ENCODE measurements at places on chromosomes 2 and 18.

DNA sequence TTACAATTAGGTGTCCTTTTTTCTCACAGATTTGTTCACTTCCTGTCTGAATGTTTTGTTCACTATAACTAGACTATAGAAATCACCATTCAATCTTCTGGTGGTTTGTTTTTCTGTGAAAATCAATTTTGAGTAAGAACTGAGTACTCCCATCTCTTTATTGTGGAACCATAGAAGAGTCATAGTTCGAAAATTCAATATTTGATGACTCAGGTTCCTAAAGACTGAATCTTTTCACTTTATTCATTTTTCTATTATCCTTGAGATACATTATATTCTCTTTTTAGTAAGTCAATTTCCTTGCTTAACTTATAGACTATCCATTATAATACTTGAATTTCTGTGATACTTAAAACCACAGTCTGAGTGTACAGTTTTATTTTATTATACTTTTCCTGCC lies 49.3 kb upstream of the KCNH7 start:
- no peak for DNase-seq

DNA sequence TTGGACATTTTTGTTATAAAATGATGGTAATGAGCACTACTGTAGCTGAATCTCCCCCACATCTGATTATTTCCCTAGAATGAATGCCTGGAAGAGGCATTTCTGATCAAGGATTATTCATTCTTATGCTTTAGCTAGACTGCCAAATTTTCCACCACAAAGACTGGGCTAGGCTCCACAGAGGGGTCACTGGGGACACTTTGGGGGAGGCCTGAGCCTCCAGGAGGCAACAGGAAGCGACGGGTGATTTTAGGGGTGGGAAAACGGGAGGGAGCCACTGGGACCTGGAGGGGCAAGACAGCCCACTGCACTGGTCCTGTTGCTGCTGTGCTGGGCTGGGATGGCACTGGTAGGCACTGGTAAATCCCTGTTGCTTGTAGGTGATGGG lies 2.4 kb upstream of the ASB1 start:
- DNase-seq: no peak

DNA sequence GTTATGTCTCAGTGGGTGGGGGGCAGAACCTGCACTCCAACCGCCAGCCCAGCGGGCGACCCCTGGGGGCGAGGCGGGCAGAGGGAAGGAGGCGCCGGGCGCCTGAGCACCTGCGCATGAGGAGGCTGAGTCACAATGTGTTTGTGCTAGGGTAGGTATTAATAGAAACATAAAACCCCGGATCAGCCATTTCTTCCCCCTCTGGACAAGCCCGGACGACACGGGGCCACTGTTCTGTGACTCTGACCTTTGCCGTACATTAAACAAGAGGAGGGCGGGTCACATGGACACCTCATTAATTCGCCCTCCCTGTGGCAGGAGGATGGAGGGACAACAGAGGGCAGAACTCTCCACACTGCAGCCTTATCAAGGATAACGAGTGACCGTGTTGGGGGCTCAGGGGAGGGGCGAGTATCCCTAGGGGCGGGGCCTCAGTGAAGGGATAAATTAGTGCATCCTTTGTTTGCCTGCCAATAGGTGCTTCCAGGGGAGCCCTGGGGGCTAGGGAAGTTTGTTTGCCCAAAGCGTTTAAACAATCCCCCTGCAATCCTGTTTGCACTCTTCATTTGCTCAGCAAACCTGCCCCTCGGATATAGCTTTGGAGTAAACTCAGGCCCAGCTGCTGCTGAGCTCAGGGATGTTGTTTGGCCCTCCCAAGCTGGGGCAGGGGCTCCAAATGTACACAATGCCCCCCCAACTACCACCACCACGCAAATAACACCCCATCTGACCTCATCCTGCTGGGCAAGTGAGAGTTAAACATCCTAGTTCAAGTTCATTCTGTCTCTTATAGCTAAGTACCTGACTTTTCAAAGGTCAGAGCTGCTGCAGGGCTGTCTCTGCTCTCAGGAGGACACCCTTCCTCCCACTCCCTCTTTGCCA lies 171.2 kb upstream of the GLI2 start:
- no peak for DNase-seq

DNA sequence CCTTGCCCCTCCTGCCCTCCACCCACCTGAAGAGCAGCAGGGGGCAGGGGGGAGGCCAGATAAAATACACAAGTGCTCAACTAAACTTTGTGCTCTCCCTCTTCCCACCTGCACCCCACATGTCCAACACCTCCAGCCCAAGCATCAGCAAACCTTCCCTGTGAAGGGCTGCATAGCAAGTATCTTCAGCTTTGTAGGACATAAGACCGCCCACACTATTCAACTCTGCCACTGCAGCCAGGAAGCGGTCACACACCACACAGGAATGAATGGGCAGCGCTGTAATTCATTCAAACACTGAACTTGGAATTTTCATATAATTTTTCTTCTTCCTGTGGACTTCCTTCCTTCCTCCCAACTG lies 27.5 kb downstream of the TFCP2L1 start:
- DNase-seq: no peak

GRCh38 chr18:24315170-24315569 lies 82.5 kb downstream of the OSBPL1A start:
- DNase-seq: no peak

GRCh38 chr2:126449677-126450076 lies 206.3 kb upstream of the GYPC start:
- DNase-seq: no peak

DNA sequence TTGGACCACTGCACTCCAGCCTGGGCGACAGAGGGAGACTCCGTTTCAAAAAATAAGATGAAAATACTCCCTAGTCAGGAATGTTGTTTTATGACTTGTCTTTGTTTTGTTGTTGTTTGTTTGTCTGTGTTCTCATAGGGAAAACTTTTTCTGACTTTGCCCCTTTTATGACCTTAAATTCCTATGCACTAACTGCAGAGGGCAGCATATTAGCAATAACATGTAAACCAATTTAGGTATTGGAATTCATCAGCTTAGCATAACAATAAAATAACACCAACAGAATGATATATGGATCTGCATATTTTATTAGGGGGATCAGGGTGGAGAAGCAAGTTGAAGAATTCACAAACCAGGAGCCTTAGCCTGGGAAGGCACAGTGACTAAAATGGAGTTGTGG lies 631.5 kb downstream of the SUCLG1 start:
- no peak for DNase-seq

GRCh38 chr2:40279001-40279400 lies 172.9 kb downstream of the SLC8A1 start:
- DNase-seq: no peak

DNA sequence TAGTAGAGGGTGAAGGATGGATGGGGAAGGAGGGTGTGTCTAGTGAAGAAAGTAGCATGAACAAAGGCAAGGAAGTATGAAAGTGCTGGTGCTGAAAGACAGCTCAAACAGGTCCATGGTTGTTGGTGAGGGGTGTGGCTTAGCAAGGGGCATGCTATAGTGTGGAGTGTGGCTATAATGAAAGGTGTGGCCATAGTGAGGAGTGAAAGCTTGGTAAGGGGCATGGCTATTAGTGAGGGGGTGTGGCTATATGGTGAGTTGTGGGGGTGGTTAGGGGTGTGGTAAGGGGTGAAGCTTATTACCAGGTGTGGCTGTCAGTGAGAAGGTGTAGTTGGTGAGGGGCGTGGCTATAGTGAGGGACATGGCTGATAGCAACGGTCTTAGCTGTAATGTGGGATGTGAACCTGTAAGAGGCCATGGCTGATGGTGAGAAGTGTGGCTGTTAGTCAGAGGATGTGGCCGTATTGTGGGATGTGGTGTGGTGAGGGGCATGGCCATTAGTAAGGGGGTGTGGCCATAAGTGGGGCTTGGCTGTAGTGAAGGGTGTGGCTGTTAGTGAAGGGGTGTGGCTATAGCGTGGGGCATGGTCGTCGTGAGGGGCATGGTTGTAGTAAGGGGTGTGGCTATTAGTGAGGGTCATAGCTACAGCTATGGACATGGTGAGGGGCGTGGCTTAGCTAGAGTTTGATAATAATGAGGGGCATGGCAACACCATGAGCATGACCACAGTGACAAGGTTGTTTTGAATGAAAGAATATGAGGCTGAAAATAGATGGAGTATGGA lies 549.6 kb downstream of the FBXO15 start:
- no peak for DNase-seq

DNA sequence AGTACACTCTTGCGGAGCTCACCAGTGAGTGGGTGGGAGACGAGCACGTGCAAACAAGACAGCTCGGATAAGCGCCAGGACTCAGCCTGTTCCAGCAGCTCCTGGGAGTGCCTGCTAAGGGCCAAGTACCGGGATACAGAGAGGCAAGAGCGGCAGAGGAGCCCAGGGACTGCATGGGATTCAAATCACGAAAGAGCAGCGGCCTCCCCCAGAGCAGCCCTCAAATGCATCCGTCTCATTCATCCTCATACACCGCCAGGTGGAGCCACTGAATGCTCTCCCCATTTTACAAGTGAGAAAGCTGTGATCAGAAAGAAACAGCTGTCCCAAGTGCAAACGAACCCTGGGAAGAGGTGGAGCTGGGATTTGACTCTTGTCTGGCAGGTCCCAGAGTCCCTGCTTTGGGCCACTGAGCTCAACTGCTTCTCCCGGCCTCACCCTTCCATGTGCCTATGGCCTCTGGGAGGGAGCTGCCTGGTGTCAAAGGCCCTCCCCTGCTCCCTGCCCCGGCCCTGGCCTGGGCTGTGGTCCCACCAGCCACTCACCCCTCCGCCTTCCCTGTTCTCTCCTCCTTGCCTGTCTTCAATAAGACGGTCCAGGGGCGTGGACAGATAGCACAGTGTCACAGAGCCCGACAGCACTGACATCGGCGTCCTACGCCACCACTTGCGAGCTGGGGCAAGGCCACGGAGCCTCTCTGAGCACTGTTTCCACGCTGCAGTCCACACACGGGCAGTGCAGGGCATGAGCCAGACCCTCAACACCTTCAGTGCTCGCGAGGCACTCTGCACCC lies 72.8 kb upstream of the TAF1B start:
- peak; percentile 39 for DNase-seq

DNA sequence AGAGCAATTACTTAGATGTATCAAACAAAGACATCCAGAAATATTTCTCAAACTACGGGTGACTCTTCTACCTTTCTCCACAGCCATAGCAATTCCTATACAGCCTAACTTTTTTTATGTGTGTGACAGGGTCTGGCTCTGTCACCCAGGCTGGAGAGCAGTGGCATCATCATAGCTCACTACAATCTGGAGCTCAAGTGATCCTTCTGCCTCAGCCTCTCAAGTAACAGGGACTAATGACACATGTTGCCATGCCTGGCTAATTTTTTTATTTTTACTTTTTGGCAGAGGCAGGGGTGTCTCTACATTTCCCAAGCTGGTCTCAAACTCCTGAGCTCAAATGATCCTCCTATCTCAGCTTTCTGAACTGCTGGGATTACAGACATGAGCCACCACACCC lies 328.9 kb upstream of the NT5C1B start:
- no peak for DNase-seq

GRCh38 chr18:76496194-76496890 lies 1.3 kb upstream of the ZNF516 start:
- no peak for DNase-seq

GRCh38 chr2:201980389-201980821 lies 53.2 kb upstream of the FZD7 start:
- DNase-seq: no peak

- no peak for DNase-seq
Measured at GRCh38 chr2:55838653-55839052, 84.9 kb downstream of the EFEMP1 start.

DNA sequence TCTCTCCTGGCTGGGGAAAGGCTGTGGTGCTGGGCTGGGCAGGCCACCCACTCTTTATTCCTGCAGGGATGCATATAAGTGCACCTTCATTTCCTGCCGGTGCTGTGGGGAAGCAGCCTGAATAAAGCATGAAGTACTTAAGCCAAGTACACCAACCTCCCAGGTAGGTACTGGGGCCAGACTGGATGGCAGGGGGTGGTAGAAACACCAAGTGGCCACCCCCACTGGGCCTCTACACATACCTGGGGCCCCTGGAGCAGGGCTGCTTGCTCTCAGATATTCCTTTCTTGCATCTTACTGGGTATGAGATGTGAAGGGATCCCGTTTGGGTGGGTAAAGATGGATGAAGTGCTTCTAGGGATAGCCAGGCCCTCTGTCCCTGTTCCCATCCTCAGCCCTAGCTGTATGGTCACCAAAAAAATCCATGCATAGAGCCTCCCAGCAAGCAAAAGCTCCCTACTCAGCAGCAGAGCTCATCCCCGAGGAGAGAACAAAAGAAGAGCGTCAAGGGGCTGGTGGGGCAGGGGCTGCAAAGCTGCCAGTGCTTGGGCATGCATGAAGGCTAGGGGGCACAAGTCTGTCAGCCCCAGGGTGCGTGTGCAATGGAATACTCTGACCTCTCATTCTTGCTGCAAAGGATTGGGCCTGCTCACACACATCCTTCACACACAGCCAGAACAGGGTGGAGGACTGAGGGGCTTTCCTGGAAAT lies 22.0 kb downstream of the CCT7 start:
- no peak for DNase-seq

DNA sequence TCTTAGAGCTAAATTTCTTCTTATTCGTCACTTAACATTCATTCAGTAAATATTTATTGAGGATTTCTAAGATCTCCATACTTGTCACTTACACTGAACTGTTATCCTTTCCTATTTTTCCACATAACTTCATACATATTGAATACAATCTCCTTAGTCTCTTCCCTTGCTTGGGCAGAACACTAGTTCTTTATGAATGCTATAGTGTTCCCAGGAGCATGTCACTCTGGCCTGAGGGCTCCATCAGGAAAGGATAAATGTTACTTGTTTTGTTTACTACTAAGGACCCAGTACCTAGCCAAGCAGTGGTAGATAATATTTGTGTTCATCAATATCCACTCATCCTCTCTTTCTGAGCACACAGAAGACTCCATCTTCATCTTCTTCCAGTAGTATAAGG lies 544.7 kb downstream of the ZEB2 start:
- DNase-seq: no peak

DNA sequence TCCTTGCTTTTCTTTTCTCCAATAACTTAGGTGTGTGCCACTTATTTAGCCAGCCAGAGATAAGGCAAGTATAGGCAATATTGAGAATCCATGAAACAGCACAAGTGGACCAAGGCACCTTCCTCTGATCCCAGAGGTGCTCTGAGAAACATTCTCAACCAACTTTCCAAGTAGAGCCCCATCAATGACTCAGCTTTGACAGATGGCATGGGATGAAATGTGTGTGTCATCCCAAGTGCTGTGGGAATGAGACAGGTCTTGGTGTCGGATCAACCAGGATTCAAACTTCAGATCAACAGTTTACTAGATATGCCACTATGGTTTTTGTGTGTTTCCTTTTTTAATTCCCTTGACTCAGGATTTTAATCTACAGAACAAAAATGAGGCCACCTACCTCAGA lies 164.0 kb downstream of the GRB14 start:
- DNase-seq: no peak

GRCh38 chr2:205786976-205787375 lies 104.7 kb downstream of the NRP2 start:
- DNase-seq: no peak

- no peak for DNase-seq
Measured at GRCh38 chr2:14826518-14826917, 194.0 kb downstream of the LRATD1 start.

- no peak for DNase-seq
Measured at GRCh38 chr2:72524071-72524470, 301.8 kb downstream of the EXOC6B start.

Data from NCI-H446 (cell line).